ENCODE measurements at places on chromosomes 7 and 10.
A peak's percentile ranks its signal among the peaks of the same experiment; 100 is the strongest.

- DNase-seq = no peak
These were observed 90.0 kb downstream of the ST7 start for GRCh38 chr7:117043108-117043825.

DNA sequence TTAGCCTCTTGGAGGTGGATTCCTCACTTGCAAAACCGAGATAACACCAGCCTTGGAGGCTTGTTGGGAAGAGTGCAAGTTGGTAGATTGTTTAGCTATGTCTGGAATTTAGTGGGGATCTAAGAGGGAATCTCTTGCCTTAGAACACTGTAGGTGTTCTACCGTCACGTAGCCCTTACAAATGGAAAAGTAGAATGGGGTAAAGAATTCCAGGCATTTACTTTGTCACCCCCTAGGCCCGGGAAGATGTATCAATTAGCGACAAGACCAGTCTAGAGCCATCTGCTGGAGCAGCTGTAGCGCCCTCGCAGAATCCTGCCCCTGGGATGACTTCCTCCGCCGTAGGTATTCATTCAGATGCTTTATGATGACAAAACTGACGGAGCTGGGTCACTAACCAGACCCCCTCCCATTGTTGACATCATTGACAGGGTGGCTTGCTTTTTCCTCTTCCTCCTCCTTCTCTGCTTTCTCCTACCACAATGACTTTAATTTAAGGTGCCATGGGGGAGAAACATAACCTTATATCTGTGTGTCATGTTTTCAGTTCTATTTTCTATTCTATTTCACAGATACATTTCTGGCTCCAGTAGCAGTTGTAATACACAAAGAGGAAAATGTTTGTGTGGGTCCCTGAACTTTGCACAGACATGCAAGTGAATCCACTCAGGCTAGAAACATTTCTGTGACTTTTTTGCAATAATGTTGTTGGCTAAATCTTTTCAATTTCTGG is 262.6 kb upstream of the LYZL1 start:
- no peak for DNase-seq

GRCh38 chr10:35563261-35563891 is 41.8 kb upstream of the GJD4 start:
- DNase-seq = peak; percentile 56

DNA sequence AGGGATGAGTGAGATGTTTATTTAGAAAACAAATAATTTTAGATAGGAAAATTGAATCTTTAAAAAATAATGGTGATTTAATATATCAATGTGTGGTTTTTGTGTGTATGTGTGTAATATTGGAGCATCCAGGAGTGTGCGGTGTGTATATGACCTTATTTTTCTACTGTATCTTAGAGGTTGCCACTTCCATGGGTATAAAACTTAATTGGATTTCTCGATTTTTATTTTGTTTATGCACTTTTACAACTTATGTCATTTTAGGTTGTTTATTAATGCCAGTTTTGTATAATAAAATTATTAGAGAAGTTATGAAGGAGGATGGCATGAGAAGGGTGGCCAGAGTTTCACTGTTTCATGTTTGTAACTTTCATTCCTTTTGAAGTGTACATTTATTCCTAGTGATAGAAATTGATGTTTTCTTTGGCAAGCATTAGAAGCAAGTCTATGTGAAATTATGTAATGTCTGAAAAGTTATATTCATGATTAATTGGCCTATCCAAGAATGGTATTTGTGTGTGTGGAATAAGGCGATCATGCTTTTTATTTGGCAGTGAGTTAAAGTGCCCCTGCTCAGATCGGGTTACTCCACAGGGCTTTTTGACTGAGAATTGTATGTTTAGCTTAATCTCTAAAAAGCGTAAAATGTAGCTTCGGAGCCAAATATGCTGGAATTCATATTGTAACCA is 110.3 kb downstream of the KAT6B start:
- DNase-seq = no peak

- DNase-seq = no peak
These were observed 86.4 kb downstream of the MYL10 start for GRCh38 chr7:101542527-101543241.

DNA sequence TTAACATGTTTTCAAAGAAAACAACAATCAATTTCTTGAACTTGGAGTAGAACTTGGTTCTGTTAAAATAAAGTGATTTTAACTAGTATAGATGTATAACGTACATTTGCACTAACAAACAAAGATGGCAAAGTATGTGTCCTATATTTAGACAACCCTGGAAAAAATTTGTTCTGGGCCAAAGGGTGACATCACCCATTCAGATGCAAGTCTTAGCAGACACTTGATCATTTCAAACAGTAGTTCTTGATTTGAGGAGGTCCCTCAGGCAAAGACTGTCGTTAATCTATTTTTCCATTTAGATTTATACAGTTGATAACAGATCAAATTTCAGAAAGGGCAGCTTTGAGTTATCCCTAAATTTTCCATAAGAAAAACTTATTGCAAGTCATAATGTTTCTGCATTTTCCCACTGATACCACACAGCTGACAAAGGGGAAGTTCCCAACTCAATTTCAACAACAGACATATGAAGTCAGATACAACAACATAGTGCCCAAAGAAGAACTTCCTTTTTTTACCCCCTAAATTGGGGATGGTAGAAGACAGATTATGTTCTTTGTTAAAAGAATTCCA is 5.2 kb downstream of the NMT2 start:
- DNase-seq = no peak

GRCh38 chr10:104195706-104196105 is 36.5 kb downstream of the CFAP43 start:
- DNase-seq = no peak

Data from putamen (tissue), 1 donor.